Stimulated activated naive CD8-positive, alpha-beta T cell treated with anti-CD3 and anti-CD28 coated beads, Interleukin-15, amount 100 ng/mL, for 72 hours (primary cell): ENCODE measurements at places on chromosomes 11 and 22.

- no peak for DNase-seq
These were observed 40.8 kb downstream of the PGM2L1 start for GRCh38 chr11:74357449-74357848.

GRCh38 chr11:19961225-19961624 is 199.1 kb downstream of the DBX1 start:
- DNase-seq: no peak

GRCh38 chr22:32005453-32005852 is 37.6 kb upstream of the SLC5A1 start:
- no peak for DNase-seq

DNA sequence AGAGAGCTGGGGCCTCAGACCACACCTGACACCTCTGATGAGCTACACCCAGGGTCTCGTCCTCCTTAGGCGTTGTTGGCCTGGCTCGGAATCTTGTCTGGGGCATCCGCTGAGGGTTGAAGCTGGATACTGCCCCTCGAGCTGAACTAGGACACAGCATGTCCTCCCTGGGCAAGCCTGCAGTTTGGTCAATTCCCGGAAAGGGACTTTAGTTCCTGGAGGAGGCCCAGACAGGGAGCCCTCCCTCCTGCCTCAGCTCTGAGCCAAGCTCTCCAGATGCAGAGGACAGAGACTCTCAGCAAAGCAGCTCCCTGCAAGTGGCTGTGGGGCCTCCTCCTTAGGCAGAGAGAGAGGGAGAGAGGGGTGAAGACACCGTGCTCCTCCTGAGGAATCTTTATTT is 4.9 kb downstream of the APOL3 start:
- DNase-seq: no peak

GRCh38 chr11:69662806-69663205 is 12.3 kb downstream of the LTO1 start:
- DNase-seq: no peak

DNA sequence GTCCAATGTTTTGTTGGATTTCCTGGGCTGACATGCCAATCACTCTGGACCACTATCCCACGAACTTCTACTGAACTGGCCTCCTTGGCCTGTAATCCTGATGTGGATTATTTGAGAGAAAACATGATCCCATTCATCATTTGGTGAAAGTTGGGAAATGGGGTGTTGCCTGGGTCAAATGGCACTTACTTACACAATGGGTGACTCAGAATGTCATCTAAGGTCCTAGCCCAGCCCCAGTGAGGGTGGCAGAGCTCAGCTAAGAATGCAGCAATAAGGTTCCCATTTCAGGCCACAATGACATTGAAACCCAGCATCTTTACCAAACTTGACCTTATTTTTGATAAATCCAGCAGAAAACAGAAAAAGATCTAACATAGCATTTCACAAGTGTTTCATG is 8.0 kb upstream of the DSCAML1 start:
- no peak for DNase-seq

- no peak for DNase-seq
These were observed 19.7 kb downstream of the ATG16L2 start for GRCh38 chr11:72833811-72834493.

DNA sequence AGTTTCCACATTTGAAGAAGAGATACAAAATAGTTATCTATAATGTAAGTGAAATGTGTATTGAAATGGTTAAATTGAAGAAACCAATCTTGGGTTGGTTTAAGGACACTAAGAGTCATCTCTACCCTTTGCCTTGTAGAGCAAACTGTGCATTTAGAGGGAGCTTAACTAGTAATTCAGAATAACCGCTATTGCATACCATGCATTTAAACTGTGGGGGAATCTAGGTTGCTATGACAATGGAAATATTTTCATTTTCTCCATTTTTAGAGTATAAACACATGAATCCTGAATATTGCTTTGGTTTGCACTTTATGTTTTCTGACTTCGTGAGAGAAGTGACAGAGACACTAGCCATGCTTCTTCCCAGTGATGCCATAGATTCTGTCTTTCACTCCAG is 39.7 kb downstream of the FAT3 start:
- no peak for DNase-seq

- DNase-seq: no peak
These were observed 19.3 kb downstream of the RFPL1 start for GRCh38 chr22:29457730-29458129.

GRCh38 chr22:48258064-48258701 is 1495.7 kb downstream of the TBC1D22A start:
- no peak for DNase-seq

DNA sequence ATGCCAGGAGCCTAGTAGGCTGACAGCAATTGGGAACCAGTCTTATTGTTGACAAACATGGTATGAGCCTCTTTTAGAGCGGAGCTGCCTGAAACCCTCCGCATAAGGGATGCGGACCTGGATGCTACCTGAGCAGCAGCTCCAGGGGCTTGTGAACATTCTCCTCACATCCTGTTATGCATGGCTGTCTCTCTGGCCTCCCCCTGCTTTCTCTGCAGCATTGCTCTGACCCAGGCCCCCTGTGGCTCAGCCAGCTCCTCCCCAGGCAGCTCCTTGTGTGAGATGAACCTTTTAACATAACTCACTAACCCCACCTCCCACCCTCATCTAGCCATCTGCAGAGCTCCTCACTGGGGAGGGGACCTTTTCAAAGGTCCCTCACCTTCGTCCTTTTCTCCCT is 6.0 kb downstream of the BMAL1 start:
- no peak for DNase-seq

DNA sequence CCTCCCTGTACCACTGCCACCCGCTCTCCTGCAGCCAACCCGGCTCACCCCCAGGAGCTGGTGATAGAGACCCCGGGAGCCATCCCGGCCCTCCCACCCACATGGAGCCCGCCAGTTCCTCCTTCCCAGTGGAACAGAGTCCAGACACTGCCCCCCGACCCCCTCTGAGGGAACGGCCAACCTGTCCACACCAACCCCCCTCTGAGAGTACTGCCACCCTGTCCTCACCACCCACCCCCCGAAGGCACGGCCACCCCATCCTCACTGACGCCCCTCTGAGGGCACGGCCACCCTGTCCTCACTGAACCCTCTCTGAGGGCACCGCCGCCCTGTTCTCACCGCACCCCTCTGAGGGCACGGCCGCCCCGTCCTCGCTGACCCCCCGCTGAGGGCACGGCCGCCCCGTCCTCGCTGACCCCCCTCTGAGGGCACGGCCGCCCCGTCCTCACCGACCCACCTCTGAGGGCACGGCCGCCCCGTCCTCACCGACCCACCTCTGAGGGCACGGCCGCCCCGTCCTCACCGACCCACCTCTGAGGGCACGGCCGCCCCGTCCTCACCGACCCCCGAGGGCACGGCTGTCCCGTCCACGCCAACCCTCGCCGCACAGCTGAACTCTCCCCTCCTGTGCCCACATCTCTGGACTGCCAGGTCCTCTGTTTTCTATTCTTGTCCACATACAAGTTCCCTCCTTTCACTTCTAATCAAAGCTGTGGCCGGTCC is 18.0 kb downstream of the TOLLIP start:
- DNase-seq: no peak

- DNase-seq: no peak
These were observed 53.1 kb upstream of the SLC22A12 start for GRCh38 chr11:64537876-64538275.

DNA sequence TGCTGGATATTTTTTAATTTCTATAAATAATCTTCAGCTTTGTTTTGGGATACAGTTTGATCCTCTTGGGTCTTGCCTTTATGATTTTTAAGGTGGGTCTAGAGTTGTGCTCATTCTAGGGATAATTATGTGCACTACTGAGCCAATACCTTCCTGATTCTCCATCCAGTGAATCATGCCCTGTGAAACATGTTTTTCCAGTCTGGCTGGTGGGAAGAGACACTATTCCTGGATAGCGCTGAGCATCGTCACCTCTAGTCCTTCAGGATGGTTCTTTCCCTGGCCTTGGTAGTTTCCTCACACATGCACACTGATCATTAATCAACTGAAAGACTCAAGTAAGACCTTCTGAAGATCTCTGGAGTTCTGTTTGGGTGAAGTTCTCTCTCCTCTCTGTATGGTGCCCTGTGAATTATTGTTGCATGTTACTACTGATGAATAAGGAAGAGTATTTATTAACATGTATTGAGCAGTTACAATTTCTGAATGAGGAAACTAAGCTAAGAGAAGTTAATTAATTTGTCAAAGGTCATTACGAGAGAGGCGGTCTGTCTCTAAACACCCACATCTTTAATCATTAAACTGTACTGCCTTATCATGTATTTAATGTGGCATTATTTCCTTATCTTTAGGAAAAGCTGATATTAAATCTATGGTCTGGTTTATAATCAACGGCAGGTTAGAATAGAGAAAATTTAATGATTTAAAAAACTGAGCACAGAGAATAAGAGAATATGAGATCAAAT is 39.1 kb upstream of the LIPT2 start:
- no peak for DNase-seq

GRCh38 chr22:35995772-35996171 is 32.9 kb downstream of the RBFOX2 start:
- DNase-seq: no peak
